ENCODE measurements at places on chromosomes 4 and X. TPM values are rescaled to one million over a fixed set of nuclear protein-coding genes. Genes with fewer than 3 reads are reported as not detected.

Gene TMPRSS11F
- not detected for total RNA-seq

- H3K4me3 ChIP-seq, result no peak overlapping the region
- peaks cover 4% of the 10 kb centered on the region for H3K4me1 ChIP-seq
- H3K36me3 ChIP-seq, result peaks cover 15% of the 10 kb centered on the region
Measured at GRCh38 chr4:152886201-152886600, 49.9 kb upstream of the FHDC1 start.

Gene ADH1A
- total RNA-seq, result not detected

GRCh38 chr4:164304101-164304639 lies 449.8 kb upstream of the SMIM31 start:
- H3K36me3 ChIP-seq, result no peaks in the 10 kb centered on the region
- no peak overlapping the region for H3K4me3 ChIP-seq
- no peak for DNase-seq
- H3K4me1 ChIP-seq, result no peaks in the 10 kb centered on the region

DNA sequence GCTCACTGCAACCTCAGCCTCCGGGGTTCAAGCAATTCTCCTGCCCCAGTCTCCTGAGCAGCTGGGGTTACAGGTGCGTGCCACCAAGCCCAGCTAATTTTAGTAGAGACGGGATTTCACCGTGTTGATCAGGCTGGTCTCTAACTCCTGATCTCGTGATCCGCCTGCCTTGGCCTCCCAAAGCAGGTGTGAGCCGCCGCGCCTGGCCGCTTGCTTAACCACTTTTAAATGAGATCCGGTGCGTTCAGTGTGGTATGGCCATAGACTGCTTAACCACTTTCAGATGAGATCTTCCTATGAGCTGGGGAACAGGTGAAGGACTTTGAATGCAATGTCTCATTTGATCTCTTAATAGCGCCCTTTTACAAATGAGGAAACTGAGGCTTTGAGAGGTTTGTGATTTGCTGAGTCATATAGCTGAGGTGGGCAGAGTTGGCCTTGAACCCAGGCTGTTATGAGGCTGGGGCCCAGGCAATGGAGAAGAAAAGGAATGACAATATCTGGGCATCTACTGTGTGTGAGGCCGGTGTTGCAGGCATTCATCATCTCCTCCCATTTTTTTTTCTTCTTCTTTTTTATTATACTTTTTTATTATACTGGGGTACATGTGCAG lies 41.9 kb upstream of the NSG1 start:
- peaks cover 4% of the 10 kb centered on the region for H3K36me3 ChIP-seq
- no peaks in the 10 kb centered on the region for H3K27me3 ChIP-seq
- H3K27ac ChIP-seq, result no peak overlapping the region
- no peak overlapping the region for H3K4me3 ChIP-seq
- no peak for DNase-seq

Gene PNMA5
- not detected for total RNA-seq

DNA sequence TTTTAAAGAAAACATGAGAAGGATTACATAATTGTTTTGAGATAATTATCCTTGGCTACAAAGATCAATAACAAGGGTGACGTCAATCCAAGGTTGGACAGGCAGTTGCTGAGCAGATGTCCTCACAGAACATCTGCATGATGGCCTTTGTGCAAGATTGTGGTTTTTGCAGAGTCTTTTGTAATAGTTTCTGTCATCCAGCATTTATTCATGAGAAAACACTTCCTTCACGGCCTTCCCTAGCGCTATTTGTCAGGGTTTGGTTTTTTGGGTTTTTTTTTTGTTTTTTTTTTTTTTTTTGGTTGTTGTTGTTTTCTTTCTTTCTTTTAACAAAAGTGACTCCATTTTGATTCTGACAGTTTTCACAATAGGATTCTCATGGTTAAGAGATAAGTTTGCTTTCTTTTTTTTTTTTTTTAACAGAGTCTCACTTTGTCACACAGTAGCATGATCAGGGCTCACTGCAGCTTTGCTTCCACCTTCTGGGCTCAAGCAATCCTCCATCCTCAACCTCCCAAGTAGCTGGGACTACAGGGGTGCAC lies 31.5 kb upstream of the ELF2 start:
- no peaks in the 10 kb centered on the region for H3K4me1 ChIP-seq
- H3K4me3 ChIP-seq, result no peak overlapping the region
- H3K36me3 ChIP-seq, result no peaks in the 10 kb centered on the region
- H3K27me3 ChIP-seq, result peaks cover 3% of the 10 kb centered on the region
- no peak for DNase-seq

DNA sequence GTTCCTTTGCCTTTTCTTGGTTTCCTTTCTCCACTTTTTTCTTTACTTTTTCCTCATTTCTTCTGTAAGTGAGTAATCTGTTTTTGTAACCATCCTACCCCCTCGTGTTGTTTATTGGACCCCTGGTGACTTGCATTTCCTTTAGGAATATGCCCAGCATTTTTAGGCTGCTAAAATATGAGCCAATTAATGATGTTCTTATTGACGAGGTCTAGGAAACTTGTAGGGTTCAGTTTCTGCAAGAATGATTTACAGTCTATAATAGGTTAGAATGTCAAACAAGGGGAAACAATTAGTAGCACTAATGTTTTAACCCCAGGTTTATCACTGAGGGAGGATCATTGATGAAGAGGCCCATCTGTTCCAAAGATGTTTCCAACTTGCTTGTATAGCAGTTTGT lies 79.0 kb downstream of the CPE start:
- DNase-seq, result no peak
- no peaks in the 10 kb centered on the region for H3K4me1 ChIP-seq

Gene AKAP14
- total RNA-seq, result not detected

GRCh38 chr4:56260320-56260719 lies 127.0 kb downstream of the AASDH start:
- H3K4me1 ChIP-seq, result peaks cover 32% of the 10 kb centered on the region
- no peak overlapping the region for H3K27ac ChIP-seq
- H3K36me3 ChIP-seq, result peaks cover 4% of the 10 kb centered on the region
- no peak overlapping the region for H3K4me3 ChIP-seq
- H3K27me3 ChIP-seq, result peaks cover 22% of the 10 kb centered on the region
- no peak for DNase-seq

Gene TMEM271
- not detected for total RNA-seq

DNA sequence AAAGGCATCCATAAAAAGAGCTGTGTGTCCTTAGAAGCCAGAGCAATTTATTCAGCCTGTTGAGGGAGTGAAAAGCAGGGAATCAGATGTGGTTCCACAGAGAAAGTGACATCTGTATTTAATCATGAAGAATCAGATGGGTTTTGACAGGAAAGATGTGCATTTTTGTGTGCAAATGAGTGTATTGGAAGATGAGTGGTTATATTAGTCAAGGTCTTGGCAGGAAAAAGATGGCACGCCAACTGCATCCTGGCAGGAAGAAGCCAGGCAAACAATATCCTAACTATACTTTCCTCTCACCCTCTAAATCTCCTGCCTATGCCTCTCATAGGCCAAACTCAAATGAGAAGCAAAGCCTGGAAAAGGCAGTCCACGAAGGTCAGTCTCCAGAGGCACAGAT lies 59.1 kb downstream of the SCFD2 start:
- H3K4me3 ChIP-seq, result no peak overlapping the region
- DNase-seq, result no peak
- peaks cover 13% of the 10 kb centered on the region for H3K36me3 ChIP-seq

All from activated T-helper 1 cell treated with anti-CD3 and anti-CD28 coated beads, Interleukin-12 subunit alpha, Interleukin-12 subunit beta, Interleukin-2, Interleukin-4 antibody, amounts not matched to agents 30 ng/mL and 10 ng/mL and 1 ng/mL, durations not matched to agents 14 hours and 24 hours and 36 hours (primary cell).